ENCODE measurements at places on chromosomes 1 and 21.

DNA sequence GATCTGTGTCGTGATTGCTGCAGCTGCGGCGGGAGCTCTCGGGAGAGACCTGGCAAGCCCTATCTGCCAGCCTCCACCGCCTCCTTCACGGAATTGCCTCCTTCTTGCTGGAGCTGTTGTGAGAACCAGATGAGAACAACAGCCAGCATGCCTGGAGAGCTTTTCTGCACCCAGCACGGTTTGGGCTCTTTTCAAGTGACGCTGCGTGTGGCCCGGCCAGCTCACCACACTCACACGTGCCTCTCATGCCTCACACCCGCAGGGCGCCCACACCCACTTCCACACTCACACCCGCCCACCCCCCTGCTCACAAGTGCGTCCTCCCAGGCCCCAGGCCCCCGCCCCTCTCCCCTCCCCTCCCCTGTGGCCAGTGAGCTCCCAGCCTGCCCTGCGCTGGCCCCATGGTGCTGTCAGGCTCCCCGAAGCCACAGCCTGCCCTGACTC lies 135.7 kb upstream of the RUNX3 start:
- peak; percentile 64 for DNase-seq

GRCh38 chr1:39110882-39111281 lies 84.7 kb downstream of the NDUFS5 start:
- no peak for DNase-seq

DNA sequence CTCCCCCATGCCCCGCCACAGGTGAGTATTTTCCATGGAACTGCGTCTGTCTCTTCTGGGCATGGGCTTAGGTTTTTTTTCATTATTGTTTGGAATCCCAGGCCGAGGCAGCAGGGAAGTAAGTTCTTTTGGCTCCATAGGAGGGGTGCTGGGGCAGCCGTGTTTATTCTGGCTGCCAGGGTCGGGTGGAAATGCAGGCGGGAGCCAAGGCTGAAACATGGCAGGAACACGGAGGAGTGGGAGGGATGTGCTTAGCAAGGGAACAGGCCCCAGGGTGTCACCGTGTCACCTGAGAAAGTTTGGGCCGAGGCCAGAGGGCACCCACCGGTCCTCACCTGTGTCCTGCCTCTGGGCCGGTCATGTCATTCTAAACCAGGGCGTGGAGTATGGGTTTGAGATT lies 4.5 kb upstream of the DHRS3 start:
- no peak for DNase-seq

- DNase-seq: peak; percentile 30
Measured at GRCh38 chr1:184974056-184974836, at the start of gene NIBAN1. NIBAN1 (minus strand) TSS chr1:184974508; CDS start chr1:184974356, 152 bp downstream.

GRCh38 chr21:42692688-42693087 lies 39.3 kb downstream of the PDE9A start:
- DNase-seq: no peak

DNA sequence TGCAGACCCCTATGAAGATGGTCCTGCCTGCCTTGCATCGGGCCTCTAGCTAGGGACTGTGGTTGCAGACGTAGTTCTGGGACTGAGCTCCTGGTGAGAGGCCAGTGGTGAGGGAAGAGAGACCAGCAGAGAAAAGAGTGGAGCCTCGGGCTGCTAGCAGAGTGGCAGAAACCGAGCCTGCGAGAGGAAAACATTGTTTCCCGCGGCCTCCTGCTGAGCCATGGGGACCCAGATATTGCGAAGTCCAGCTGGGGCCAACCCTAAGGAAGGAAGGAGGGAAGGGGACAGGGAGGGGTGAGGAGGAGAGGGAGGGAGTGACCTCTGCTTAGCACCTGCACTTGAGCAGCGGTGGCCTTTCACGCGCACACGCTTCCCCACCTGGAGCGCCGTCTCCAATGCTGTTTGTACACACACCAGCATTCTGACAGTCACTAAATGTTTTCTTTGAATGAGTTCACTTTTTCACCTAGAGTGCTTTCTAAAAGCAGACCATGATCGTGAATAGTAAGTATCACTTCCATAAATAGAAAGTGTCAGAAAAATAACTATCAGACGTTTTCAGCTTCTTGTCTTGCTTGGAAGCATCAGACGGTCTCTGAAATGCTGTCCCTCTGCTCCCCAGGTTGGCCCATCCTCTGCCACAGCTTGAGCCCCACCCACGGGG lies 2.5 kb upstream of the FNDC10 start:
- DNase-seq: no peak

- DNase-seq: no peak
Measured at GRCh38 chr1:117622726-117623125, 16.9 kb downstream of the TENT5C start.

DNA sequence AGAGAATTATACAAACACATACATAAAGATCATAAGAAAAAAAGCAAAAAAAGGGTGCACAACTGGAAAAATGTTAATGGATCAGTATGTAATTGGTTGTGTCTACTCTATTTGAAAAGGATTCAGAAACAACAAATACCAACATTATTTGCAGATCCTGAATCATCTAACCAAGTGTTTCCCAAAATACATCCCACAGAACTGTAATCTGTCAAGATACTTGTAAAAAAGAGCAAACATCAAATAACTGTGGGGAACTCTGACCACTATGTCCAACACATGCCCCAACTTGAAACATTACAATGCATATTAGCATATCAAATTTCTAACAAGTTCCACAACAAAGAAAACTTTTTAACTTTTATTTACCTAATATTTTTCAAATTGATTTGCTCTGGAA lies 22.6 kb downstream of the ANKRD13C start:
- DNase-seq: no peak

DNA sequence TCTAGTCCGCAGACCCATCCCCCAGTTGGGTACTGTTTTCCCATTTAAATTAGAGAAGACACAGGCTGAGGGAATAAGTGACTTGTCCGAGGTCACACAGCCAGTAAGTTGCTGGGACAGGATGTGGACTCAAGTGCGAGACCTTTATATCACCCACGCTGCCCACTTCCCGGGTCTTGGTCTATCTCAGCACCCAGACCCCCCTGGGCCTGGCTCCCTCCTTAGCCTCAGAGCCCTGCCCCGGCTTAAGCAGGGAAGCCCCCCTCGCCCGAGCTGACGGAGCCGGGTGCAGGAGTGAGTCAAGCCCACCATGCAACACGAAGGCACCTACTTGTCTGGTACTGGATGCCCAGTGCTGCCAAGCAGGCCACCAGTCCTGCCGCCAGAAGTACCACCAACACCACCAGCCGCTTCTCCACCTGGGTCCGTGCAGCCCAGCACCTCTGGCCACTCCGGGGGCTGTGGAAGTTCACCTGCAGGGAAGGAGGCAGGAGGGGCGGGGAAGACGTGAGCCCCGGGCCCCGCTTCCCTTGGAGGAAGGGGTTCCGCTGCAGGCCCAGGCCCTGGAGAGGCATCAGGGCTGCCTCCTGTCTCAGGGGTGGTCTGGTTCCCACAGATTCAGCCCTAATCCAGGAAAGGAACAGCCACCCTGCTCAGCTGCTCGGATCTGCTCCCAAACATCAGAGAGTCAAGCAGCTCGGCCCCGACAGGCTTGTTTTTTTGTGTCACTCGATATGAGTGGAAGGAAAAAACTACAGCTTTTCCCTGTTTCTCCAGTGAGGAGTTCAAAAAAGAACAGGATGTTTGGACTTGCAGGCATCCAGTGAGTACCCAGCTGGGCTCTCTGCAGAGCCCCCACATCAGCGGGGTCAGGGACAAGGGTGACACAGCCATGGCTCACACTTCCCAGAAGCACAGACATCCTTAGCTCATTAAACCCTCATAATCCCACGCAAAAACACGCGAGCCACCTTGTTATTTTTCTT lies 11.1 kb downstream of the ECE1 start:
- DNase-seq: no peak

DNA sequence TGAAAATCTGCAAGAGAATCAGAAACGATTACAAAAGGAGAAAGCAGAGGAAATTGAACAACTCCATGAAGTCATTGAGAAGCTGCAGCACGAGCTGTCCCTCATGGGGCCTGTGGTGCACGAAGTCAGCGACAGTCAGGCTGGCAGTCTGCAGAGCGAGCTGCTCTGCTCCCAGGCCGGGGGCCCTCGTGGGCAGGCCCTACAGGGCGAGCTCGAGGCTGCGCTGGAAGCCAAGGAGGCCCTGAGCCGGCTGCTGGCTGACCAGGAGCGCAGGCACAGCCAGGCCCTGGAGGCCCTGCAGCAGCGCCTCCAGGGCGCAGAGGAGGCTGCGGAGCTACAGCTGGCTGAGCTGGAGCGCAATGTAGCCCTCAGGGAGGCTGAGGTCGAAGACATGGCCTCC lies 47.5 kb upstream of the DIP2A start:
- DNase-seq: no peak

DNA sequence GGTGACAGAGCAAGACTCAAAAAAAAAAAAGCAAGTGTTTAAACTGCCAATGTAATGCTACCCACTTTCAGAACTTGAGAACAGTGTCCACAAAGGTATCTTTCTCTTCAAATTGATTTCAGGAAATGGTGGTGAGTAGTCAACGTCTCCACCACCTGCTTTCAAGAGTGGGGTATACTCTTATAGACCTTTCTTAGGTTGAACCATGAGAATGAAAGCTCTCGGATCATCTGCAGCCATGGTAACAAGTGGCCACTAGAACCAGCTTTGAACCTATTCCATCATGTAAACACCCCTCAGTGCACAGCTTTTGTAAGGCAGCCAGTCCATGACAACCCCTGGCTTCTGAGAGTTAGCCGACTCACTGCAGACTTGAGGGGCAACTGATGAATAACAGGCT lies 107.4 kb downstream of the NTPCR start:
- no peak for DNase-seq

DNA sequence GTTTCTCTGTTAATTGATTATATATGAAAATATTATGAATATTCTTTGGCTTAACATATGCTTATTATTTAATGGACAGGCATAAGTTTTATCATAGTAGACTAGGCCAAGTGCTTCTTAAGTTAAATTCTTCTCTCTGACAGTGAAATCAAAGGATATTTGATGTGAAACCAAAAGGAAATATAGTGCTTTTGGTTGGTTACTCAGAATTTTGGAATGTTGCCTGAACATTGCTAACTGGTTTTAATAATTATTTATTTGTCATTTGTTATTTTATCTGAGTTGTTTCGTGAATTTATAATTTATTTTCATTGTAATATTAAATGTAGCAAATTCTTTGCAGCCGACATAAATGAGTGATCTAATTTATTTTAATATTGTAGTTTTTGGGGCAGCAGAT lies 18.3 kb downstream of the HOOK1 start:
- DNase-seq: no peak
